Chondrocyte (in vitro differentiated cells): ENCODE measurements at places on chromosomes 16 and 17. TPM values are rescaled to one million over a fixed set of nuclear protein-coding genes. Genes with fewer than 3 reads are reported as not detected.

AP2B1 gene
- 182 to 197 TPM (median 187 TPM) in 3 replicates for total RNA-seq

NACA2 gene
- not detected in 3 replicates for total RNA-seq

KRTAP17-1 gene
- total RNA-seq, result not detected in 3 replicates

GLIS2 gene
- total RNA-seq, result 58.7 to 62.8 TPM (median 61.2 TPM) in 3 replicates

KRTAP4-3 gene
- total RNA-seq, result not detected in 3 replicates

TBC1D26 gene
- 0.28 to 1.1 TPM in 2 of 3 replicates, not detected in the other for total RNA-seq
